ENCODE measurements at places on chromosomes 4 and X.

DNA sequence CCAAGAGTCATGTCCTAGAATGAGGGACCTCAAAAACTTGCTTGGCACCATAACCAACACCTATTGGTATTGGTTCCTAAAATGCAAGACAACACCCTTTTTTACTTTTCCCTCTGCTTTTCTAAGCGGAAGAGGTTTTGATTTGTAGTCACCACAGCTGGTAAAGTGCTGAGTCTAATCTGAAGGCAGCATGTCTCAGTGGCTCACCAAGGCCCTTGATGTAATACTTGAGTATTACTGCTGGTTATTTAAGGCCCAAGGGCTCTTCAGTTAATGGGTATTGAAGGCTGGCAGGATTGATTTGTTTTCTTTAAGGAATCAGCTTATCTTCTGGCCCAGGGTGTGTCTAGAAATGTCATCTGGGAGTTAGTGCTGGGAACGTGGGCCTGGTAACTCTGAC is 735.1 kb downstream of the GLUD2 start:
- DNase-seq = no peak

DNA sequence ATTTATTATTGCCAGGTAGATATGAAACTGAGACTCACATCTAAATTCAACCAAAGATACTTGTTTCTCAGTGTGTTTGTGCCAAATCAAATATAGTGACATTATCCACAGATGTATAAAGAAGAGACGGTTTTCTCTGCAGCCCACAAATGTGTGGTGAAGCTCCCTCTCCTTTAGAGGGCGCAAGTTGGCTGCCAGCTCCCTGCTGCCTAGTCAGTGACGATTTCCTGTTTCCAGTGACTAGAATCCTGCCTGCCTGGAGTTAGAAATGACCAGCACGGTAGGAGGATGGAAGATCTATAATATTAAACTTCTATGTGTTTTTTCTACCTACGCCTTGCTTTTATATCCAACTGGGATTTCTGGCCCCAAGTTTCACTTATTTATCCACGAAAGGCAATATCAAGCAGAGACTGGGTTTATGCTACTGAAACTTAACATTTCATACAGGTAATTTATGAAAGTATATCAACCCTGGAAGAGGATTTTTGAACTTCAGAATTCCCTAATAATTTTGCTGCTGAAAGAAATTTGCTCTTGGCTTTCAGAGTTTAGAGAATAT is 1793.7 kb upstream of the TENM3 start:
- DNase-seq = no peak

- DNase-seq = no peak
Observed at GRCh38 chr4:166816890-166817289, 417.4 kb downstream of the SPOCK3 start.

GRCh38 chrX:57655065-57655464 is 25.0 kb downstream of the NLRP2B start:
- no peak for DNase-seq

GRCh38 chr4:179095585-179096221 is 1653.5 kb upstream of the AGA start:
- no peak for DNase-seq

- DNase-seq = no peak
Observed at GRCh38 chrX:84340968-84341367, 153.0 kb upstream of the RPS6KA6 start.

DNA sequence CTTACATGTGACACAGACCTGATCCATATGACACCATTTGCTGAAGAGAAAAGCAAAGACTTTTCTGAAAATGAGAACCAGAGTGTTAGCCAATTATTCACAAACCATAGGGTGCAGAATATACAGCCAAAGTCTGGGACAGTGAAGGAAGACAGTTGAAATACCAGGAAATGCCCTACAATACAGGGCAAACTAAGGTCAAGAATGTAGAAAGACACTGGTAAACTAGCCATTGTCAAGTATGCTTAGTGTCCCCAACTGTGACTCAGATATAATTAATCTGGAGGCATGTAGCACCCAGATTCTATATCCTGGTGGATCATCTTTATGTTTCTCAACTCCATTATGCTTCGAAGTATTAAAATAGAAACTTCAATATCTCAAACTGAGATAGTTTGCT is 200.9 kb upstream of the FSTL5 start:
- no peak for DNase-seq

GRCh38 chr4:23770011-23770410 is 119.8 kb downstream of the PPARGC1A start:
- no peak for DNase-seq

- no peak for DNase-seq
Observed at GRCh38 chr4:120314969-120315368, 248.3 kb upstream of the MAD2L1 start.

- DNase-seq = no peak
Observed at GRCh38 chr4:189237340-189237739, 703.3 kb upstream of the FRG1 start.

DNA sequence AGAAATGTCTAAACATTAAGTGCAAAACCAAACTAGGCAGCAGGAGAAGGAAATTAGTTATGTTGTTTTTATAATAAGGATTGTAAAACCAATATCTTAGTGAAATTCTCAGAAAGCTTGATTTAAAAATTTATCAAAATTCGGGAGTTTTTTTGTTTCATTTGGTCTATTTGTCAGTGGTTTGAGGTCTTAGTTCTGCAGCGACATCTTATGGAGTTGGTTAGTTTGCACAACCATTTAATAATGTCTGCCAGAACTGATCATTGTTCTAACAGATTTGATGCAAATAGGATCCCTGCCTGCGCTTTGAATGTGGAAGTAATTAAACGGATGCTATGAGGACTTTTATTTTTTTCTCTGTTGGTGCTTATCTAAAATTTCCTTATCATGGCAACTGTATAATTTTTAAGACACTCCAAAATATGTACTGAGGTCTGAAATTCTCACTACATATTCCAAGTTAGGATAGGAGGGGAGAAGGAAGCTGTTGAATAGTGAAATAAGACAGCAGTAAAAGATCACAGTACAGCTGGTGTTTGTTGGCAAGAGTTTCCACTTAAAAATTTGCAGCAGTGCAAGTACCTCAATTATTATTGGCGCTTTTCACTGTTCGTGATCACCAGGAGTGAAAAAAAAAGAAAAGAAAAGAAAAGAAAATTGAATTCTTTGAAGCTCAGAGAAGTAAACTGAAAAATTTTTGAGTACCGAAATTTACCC is 2521.4 kb downstream of the ARAP2 start:
- no peak for DNase-seq

DNA sequence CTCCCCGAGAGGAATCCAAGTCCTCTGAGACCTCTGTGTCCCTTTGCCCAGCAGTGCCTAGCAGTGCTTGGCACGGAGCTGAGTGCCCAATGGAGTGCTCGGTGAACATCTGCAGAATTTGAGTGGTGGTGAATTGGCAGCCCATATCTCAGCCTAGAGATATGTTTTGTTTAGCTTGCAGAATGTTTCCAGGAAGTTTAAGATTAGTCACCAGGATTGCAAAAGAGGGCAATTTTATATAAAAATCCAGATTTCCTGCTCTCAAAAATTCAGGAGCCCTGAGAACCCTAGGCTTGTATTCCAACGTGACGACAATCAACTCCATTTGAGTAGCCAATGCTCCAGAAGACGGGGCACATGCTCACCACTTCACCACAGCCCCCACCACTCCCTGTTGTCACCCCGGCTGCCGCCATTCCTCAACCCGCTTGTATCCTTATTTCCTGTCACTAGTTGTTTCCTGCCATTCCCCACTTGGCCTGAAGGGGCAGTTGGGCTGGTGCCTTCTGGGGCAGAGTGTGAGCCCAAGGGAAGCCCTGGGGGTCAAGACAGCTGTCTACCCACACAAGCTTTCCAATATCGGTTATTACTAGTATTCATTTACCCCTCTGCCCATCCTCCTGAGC is 116.9 kb downstream of the EFNB1 start:
- DNase-seq = no peak

GRCh38 chr4:86653237-86653865 is 59.2 kb downstream of the PTPN13 start:
- DNase-seq = no peak

- no peak for DNase-seq
Observed at GRCh38 chr4:38686682-38687081, 22.7 kb downstream of the KLF3 start.

DNA sequence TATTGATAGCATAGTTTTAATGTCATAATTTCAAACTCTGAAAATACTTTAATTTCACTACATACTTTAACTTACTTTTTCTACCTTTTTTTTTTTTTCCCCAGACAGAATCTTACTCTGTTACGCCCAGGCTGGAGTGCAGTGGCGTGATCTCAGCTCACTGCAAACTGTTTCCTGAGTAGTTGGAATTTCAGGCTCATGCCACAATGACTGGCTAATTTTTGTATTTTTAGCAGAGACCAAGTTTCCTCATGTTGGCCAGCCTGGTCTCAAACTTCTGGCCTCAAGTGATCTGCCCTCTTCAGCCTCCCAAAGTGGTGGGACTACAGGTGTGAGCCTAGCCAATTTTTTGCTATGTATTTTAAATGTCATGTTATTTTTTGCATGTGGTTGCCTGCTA is 741.6 kb downstream of the TRAM1L1 start:
- no peak for DNase-seq

DNA sequence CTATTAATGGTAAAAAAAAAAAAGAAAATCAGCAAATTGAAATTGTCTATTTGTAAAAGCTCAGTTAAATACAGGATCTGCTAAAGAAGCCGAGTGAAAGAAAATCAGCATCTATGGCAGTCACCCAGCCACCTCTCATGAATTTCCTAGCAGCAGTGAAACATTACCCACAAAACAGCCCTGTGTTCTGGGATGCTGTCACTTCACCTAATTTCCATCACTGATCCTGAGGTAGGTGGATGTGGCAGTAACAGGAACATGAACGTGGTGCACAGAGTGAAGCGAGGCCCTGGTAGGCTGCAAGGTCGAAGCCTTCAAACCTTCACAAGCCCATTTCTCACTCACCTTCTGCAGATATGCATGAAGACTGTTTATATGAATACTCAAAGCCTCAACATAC is 65.2 kb downstream of the RXFP1 start:
- DNase-seq = no peak

DNA sequence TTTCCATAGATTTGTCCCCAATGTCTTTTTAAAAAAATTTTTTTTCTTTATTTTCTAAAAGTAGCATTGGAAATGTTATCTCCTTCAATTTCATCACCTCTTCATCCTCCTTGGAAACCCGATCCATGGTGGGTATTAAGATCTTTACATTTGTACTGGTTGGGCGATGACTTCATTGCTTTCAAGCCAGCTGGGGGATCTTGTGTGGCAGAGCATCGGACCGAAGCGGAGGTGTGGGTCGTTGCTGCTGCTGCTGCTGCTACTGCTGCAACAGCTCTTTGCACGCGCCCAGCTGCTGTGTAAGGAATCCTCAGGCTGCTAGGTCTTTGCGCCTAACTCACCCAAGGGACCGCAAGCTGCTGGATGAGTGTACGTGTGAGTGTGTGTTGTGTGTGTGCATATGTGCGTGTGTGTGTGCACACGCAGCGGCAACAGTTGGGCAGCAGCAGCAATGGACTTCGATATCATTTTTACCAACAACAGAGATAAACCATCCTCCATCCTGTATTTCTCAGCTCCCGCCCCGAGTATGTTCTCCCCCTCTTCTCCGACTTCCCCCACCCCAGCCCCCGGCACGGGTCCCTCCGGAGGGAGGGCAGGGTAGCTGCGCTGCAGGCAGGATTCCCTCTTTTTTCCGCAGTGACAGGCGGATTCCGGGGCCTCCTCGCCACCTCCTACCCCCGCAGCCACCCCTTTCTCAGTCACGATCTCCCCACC is 768 bp upstream of the CDKL5 start:
- peak; percentile 28 for DNase-seq

GRCh38 chrX:109856974-109857373 is 123.9 kb upstream of the ACSL4 start:
- DNase-seq = peak; percentile 48

DNA sequence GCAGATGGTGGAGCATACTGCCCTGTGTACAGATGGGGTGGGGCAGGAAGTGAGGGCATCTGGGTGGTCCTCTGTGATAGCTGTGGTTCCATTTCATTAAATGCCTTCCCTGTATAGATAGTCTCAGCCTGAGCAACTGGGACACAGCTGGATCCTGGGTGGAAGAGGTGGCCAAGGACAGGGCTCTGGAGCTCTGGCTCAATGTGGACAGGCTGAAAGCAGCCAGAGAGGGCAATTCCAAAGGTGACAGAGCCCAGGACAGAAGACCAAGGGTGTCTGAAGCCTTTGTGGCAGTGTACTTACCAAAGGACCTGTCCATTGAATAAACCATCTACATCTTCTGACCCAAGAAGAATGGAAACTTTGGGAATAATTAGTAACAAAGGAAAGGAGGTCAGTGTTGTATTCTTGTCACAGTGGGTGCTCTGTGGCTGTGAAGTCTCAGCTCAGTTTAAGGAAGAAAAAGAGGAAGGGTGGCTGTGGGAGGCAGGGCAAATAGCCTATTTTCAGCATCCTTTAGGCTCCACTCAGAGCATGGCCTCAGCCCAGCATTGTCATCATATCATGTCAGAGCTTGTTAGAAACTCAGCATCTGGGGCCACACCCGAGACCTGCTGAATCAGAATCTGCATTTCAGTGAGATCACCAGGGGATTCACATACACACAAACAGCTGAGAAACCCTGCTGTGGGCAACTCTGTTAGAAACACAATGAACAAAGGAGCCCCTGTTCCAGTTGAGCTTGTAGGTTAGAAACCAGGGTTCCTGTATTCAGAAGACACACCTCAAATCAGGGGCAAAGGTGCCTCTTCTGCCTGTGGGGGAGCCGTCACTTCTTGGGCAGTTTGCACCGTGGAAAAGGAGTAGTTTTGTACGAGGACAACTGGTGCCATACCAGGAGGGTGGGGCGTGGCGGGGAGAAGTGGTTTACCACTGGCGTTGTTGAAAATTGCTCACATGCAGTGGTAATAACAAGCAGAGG is 168.6 kb downstream of the PTTG2 start:
- peak; percentile 72 for DNase-seq

- no peak for DNase-seq
Observed at GRCh38 chrX:154873329-154873728, 12.8 kb upstream of the F8A1 start.

DNA sequence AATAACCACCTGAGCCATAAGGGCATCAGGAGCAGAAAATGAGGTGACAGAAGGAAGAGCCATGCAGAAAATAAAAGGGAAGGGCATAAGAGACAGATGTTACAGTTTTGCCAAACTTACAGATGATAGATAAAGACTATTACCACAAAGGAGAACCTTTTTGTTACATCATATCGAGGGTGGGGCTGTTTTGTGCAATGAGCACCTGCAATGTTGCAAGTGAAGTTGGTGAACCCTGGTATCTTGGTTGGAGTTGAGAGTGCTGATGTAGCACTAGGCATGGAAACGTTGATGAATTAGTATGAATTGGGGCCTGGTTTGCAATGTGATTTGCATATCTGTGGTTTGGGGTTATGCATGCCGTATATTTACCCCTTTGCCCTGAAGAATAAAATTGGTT is 119.8 kb upstream of the TEX13D start:
- DNase-seq = peak; percentile 39

DNA sequence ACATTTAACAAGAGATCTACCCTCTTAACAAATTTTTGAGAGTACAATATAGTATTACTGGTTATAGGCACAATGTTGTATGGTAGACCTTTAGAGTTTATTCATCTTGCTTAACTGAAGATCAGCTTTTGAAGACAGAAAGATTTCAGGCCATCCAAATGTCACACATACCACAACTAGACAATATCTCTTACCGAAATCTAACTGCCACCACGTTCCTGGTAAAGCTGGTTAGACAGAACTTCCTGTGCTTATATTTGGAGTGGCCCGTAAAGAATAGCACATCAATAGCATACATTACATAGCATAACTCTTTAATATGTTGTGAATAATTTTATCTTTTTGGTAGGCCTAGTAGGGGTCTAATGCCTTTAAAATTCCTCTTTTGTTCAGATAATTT is 29.8 kb upstream of the ARHGEF6 start:
- DNase-seq = peak; percentile 5

GRCh38 chr4:10157478-10158332 is 41.1 kb upstream of the WDR1 start:
- peak; percentile 47 for DNase-seq
